ENCODE measurements at places on chromosomes 2 and 18.

DNA sequence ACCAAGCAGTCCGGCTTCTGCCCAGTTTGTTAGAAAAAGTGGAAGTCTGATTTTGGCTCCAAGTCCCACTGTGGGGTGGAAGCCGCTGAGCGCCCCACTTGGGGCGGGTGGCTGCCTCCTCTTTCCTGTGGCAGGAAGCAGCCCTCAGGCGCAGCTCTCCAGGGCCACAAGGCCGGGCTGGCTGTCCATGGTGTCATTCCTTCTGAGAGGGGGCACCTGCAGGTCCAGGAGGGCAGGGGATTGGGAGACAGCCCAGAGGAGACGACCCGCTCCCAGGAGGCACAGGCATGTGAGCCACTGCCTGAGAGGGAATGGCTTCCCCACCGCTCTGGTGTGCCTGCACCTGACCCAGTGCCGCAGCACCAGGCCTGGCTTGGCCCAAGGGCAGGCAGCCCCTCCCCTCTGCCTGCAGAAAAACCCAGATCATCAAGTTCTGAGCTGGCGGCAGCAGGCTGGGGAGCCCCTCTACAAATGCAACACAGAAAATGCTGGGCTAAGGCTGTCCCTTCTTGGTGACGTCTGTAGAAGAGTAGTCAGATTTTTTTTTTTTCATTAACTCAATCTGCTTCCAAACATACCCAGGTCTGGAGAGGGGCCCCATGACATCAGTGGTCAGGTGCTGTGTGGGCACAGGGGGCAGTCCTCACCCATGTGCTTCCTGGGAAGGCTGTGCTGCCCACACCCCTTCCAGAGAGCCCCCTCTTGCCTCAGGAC lies 38.4 kb downstream of the HS6ST1 start:
- DNase-seq, result no peak

DNA sequence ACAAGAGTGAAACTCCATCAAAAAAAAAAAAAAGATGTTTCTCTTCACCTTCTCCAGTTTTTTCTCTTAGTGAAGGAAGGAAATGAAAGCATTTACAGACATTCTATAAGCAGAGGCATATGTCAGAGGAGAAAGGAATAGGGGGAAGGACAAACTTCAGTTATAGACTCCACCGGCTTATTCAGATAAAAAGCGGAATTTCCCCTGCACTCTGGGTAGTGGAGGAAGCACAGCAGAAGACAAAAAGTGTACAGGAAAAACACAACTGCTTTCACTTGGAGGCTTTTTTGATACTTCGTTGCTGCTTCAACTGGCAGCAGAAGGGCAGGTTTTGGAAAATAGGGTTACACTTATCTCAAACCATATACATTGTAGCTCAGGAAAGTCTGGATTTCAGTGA lies 3.2 kb upstream of the MGAT4A start:
- DNase-seq, result no peak

- no peak for DNase-seq
Observed at GRCh38 chr2:174339561-174340399, 5.0 kb downstream of the SP9 start.

- DNase-seq, result no peak
Observed at GRCh38 chr2:121255358-121255757, 29.6 kb downstream of the TFCP2L1 start.

- DNase-seq, result no peak
Observed at GRCh38 chr2:211837206-211837605, 701.4 kb downstream of the ERBB4 start.

DNA sequence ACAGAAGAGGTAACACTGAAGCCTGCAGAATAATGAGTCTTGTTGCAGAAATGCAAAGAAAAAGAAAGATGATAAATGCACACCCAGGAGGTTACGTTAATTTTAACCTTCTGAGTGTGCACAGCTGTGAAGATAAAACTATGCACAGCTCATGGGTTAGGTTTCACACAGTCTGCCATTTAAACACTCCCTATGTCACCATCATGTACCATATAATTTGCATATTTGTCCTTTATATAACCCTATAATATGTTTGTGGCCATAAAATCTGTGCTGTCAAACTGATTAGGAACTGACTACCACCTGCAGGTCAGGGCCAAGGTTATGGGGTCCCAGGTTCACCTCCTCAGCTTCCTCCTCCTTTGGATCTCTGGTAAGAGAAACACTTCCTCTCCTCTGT lies 205.5 kb downstream of the RPIA start:
- DNase-seq, result no peak

GRCh38 chr2:236171680-236172254 lies 3.6 kb upstream of the GBX2 start:
- DNase-seq, result no peak

GRCh38 chr2:207892716-207893402 lies 123.2 kb upstream of the FZD5 start:
- no peak for DNase-seq

DNA sequence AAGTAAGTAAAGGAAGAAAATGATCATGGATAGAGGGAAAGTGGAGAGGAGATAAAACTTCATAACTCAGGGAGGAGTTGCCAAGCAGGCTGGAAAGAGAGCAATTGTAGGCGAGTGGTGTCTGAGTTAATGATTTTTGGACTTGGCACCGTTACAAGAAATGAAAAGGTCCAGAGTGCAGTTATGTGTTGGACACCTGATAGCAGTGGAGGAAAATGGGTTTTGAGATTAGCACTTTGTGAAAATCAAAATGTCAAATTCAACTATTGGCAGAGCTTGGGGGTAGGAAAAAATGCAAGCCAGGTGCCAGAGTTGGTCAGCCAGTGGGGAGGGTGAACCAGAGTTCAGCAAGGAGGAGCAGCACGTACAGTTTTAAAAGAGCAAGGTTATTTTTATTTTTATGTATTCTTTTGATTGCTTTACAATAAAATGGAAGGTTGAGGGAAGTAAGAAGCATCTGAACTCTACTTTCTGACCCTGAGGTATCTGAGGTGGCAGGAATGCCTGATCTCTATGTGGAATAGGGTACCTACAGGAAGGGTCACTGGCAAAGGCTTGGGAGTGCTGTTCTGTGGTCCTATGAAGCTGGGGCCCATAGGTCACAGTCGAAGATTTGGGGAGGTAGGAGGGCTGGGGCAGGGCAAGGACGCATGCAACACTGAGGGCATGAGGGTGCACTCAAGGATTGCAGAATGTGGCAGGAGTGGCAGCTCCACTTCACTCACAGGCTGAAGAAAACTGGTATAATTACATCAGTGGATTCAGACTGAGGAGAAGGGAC lies 127.5 kb downstream of the CD8B2 start:
- DNase-seq, result no peak

- no peak for DNase-seq
Observed at GRCh38 chr18:79533591-79533990, 137.9 kb downstream of the NFATC1 start.

- no peak for DNase-seq
Observed at GRCh38 chr18:48837676-48838075, 113.1 kb downstream of the SMAD7 start.

GRCh38 chr2:61922714-61923113 lies 17.2 kb downstream of the COMMD1 start:
- no peak for DNase-seq
